ENCODE measurements at places on chromosomes 2 and 18.

- DNase-seq = no peak
Measured at GRCh38 chr2:7697052-7697451, 779.8 kb downstream of the RNF144A start.

GRCh38 chr2:3170792-3171455 is 206.7 kb downstream of the EIPR1 start:
- DNase-seq = no peak

DNA sequence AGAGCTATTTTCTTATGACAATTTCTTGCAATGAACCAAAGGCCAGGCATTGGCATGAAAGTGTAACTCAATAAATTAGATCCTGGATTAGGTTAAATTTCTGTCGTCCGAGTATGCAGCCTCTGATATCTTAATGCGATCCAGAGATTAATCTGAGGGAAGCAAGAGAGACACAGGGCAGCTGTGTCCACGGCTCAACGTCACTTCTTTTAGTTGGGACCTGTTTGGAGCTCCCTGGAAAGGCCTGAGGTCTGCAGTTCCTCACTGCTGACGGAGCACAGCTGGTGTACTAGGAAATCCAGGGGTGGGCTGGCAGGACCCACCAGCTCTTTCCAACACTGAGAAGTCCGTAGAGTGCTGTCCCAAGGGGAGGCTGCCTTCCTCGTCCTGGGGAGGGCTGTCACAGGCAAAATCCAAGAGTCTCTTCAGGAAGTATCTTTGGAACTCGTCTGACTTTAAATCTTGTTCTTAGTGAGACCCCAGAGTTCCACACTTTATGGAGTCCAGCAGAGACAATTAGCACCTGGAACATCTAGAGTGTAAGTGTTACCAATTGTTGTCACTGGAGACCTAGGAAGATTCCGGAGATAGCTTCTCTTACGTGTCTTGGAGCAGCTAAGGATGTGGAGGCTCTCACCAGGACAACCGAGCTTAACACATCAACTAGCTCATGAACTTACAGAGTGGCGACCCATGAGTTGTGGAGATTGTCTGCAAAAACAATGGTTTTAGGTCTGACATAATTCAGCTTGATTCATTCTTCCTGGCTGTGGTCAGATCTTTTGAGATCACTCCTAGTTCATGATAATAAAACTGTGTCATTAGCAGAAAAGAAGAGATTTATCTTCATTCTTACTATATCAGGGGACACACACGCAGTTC is 173.7 kb downstream of the ACKR3 start:
- DNase-seq = no peak

DNA sequence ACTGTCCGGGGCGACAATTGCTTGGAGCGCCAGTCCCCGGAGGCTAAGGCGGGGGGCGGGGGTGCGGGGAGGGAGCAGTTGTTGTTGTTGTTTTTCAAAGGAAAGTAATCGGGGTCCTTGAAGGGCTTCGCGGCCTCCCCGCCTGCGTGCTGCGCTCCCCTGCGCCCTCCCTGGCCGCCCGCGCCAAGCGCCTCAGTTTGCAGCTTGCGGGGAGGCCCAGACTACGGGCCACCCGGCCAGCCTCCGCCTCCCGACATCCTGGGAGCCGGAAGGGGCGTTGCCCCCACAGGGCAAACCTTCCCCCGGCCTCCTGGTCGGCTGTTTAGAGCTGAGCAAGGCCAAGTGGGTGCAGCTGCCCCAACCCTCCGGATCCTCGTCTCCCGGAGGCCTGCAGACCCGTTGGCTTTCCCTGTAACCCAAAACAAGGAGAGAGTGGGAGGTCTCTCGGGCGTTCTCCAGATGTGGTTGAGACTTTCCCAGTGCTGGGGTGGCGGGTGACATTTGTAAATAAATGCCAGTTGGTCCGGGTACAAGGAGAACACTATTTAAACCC is 3.7 kb upstream of the SIX3 start:
- no peak for DNase-seq

DNA sequence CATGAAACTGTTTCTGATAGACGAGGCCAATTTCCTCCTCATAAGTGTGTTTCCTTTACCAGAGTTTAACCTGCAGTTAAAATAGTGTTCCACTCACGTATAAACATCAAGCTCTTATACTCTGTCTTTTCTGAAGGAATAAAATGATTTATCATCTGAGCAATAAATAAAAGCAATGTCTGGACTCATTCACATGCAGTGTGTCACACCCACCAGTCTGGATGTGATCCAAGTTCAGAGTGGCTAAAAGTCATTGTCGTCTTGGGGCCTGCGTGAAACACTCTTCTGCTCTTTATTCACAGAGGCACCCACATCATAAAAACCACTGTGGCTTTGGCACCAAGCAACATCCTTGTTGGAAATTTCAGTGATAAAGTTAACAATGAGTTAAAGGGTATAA is 19.5 kb upstream of the SLC9A4 start:
- no peak for DNase-seq

All from CD4-positive, alpha-beta T cell treated with Interleukin-4 for 1 hour (primary cell).